Fibroblast of lung (primary cell): ENCODE measurements at places on chromosomes 6 and 20.

DNA sequence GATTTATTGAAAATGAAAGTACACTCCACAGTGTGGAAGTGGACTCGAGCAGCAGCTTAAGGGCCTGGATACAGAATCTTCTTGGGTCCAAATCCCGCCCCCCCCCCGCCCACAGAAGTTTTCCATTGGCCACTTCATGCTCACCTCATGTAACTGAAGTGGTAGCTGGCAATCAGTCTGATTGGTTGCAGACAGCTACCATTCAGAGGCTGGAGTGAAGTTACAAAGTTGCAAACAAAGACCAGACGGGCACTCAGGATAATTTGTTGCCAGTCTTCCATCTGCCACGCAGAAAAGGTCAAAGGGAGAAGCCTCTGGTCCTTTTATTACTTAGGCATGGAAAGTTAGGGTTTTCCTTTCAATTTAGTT lies 25.8 kb upstream of the FABP7 start:
- DNase-seq: no peak

- peak; percentile 91 for DNase-seq
These were observed 25.3 kb upstream of the CCND3 start for GRCh38 chr6:41966961-41967311.

GRCh38 chr6:134115715-134116074 lies 63.3 kb upstream of the SLC2A12 start:
- DNase-seq: no peak

DNA sequence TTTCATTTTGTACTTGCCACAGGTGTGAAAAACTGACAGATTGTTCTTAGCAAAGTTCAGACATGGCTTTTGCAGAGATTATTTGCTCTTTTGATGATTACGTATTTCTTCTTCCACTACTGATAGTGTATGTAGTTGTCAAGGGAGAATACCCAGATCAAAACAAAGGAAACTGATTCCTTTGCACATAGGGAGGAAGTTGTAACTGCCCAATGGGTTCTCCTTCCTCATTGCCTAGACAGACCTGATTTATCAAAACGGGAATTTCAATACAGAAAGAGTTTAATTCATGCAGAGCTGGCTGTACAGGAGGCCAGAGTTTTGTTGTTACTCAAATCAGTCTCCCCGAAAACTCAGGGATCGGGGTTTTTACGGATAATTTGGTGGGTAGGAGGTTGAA lies 214.7 kb downstream of the BCAS1 start:
- DNase-seq: no peak

DNA sequence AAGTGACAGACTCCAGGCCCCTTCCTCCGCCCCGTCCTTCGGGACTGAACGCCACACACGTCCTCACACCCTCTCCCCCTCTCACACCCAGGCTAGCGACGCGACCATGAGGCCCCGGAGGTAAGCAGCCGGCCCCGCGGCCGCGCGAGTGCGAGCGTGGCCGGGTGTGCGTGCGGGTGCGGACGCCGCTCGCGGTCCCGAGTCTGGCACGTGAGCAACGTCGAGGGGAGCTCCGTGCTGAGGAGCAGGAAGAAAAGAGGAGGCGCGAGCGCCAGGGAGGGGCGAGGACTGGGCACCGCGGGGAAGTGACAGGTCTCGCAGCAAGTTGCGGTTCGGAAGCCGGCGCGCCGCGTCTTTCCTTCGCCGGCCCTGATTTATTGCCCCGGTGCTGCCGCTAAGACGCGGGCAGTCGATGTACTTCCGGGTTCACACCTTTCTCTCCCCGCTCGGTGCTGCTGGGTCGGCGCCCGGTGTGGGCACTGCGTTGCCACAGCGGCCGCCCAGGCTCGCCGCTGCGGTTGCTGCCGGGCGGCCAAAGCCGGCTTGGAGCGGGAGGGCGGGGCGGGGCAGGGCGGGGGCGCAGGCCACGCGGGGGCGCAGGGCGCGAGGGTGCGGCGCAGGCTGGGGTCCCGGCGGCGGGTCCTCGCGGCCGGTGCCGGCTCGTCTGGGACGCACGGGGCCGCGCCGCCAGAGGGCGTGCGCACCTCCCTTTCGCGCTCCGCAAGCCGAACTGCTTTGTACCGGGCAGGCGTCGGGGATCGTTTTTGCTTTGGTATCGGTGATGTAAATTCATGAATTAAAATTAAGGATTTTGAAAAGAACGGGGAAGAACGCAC lies 15.8 kb upstream of the LIN28B start:
- peak; percentile 36 for DNase-seq

GRCh38 chr6:152984513-152984872 lies 1.7 kb upstream of the FBXO5 start:
- DNase-seq: peak; percentile 17

- DNase-seq: no peak
These were observed 9.8 kb downstream of the NKX2-4 start for GRCh38 chr20:21387528-21387927.

- no peak for DNase-seq
These were observed 272.7 kb upstream of the FOXQ1 start for GRCh38 chr6:1039191-1039590.

- DNase-seq: peak; percentile 8
These were observed 420.9 kb upstream of the PLCB4 start for GRCh38 chr20:8647961-8648441.

- DNase-seq: no peak
These were observed 19.6 kb downstream of the LAMP5 start for GRCh38 chr20:9534025-9534424.

DNA sequence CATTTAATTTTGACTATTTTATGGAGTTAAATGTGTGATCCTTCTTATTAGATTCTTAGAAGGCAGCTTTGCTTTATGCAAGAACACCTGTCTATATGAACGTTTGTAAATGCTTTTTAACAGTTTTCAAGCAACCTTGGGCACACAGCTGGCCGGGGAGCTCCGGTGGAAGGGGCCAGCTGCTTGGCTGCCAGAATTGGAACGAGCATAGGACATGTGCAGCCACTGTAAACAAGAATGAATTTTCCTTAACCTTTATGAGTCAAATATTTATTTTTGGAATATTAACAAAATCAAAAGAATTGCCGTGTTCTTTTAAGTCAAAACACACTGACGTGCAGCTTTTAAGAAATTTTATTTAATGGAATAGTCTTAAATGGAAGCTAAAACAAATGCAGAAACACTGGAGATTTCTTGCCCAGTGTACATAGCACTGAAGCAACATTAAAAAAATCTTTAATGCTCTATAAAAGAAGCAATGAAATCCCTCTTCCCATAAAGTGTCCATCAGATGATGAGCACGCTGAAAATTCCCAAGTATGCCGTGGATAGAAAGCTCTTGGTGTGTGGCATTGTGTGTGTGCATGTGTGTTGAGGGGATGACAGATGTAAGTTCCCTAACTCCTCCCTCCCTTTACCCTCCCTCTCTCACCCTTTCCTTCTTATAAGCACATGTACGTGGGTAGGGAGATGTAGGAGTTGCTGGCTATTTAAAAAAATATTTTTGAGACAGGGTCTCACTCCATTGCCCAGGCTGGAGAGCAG lies 208.9 kb upstream of the EXOC2 start:
- peak; percentile 78 for DNase-seq

DNA sequence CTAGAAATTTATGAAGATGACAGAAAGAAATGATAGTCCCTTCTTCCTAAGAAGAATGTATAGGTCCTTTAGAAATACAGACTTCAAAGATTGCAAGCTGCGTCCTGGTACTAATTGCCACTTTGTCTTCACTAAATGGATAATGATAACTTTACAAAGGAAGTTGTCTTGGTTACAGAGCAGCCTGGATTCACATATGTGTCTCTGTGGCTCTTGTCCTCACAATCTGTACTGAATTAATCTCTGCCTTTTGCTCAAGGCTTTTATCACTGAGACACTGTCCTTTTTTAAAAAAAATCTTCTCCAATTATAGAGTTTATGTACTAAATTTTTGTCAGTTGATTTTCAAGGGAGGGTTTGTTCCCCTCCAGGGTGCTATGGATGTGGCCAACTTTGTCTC lies 17.5 kb upstream of the MRAP2 start:
- no peak for DNase-seq

- no peak for DNase-seq
These were observed 710.7 kb downstream of the EYS start for GRCh38 chr6:64996301-64996700.

DNA sequence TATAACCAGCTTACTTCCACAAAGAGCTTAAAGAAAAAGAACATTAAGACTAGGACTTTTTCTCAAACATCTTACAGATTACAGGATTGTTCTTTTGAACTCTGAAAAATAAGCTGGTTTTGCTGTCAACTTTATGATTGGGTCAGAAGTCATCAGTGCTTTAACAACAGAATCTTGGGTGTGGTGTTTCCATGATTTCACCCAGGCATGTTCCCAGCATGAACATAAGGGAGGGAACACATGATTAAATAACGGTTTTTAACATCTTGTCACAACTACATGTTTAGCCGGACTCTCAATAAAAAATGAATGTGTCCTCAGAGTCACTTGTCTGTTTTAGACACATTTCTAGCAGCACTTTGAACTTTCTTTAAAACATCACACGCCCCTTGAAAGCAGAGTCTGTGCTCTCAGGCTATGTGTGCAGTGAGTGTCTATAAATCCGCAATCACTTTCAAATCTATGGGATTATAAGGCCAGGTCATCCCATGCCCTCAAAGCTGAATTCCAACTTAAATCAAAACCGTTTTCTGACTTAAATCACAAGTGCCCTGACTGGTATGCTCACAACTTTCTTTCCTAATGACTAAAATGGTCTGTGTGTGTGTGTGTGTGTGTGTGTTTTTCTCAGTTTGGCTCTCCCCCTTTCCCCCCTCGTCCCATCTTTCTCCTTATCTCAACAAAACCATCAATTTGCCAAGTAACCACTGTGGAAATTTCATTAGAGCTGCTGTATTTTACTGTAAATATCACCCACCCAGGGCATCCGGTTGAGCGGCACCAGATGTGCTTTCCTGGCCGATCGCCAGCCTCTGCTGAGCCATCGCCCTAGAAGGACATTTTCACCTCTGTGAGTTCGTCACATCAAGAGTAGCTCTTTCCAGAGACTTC lies 216.8 kb upstream of the DTNBP1 start:
- peak; percentile 83 for DNase-seq

DNA sequence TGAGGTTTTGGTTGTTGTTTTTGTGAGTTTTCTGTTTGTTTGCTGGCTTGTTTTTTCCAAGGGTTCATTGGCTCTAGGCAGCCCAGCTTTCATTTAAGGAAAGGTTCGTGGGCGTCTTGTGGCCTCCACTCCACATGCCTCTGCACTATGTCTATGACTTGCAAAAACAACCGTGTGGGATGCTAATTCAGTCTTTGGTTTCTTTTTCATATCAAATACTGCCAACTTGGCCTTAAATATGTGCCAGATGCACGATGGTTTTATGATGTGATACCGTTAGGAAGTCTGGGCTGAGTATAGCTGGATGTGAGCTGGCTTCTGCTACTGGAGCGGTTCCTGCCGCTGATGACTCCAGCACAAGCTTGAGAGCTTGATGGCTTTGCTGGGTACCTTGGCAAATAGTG lies 96.3 kb downstream of the BMP2 start:
- DNase-seq: peak; percentile 2
